ENCODE measurements at places on chromosomes 6 and 20.

DNA sequence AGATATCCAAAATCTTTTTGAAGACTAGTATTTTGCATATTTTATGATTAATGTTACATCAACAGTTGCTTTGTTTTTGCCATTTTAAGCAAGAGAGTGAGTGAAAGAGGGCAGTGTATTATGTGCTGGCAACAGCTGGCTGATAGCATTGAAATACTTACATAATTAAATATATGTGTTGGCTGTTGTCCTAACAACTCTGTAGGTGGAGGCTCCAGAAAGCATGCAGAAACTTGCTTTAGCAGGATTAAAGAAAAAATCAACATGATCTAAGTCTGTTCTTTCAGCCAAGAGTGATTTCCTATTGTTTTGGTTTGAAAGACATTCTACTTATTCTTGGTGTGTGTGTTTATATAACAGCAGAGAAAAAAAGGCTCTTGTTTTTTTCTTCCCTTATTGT, 127.5 kb downstream of the CDKAL1 start:
- no peak for DNase-seq

DNA sequence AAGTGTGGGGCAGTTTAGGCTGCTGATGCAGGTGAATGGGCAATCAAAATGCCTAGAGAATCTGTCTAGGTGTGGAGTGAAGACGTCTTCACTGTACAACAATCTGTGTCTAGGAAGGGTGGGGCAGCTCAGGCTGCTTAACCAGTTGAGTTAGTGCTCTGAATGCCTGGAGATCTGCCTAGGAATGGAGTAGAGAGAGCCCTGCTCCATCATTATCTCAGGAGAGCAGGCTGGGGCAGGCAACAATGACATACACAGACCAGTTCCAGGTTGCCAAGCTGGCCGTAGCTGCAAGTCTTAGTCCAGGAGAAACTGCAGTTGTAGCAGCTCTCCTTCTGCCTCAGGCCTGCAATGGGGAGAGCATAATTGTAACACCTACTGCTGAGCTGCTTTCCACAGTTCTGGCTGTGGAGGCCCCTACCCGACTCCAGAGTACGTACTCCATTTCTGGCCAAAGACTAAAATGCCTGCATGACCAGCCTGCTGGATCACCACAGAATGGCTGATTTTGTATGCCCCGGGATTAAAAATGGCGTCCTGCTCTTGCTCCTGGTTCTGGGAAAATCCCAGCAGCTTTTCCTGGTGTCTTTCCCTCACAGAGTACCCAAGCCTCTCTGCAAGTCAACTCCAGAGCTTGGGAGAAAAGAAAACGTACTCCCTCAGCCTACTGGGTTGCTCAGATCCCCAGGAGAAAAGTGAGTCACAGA, 545.4 kb downstream of the ADGRB3 start:
- DNase-seq: no peak

DNA sequence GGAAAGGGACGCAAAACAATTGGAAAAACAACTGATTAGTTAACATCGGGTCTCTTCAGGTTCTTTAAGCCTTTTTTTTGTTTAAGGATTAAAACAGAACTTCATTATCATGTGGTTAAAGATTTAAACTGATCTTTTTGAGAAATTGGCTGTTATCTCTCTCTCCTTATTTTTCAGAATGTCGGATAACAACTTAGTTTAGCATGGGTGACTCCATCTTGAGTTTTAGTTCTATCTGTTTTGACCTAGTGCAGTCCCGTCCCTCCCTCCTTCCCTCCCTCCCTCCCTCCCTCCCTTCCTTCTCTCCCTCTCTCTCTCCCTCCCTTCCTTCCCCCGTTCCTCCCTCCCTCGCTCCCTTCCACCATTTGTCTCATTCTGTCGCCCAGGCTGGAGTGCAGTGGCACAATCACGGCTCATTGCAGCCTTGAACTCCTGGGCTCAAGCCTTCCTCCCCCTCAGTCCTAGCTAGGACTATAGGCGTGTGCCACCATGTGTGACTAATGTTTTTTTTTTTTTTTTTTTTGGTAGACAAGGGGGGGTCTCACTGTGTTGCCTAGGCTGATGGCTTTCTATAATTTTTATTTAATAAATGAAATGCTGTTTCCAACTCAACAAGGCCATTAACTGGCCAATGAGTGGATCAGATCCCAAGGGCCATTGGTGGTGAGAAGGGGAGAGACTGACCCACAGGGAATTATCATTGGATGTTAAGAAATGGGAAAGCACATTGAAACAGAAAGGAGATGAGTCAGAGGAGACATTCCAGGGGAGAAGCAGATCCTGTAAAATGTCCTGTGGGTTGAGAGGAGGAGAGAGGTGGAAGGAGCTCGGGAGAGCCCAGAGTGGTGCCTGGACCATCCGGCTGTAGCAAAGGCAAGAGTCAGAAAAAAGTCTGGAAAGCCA, 13.6 kb downstream of the BAK1 start:
- no peak for DNase-seq

DNA sequence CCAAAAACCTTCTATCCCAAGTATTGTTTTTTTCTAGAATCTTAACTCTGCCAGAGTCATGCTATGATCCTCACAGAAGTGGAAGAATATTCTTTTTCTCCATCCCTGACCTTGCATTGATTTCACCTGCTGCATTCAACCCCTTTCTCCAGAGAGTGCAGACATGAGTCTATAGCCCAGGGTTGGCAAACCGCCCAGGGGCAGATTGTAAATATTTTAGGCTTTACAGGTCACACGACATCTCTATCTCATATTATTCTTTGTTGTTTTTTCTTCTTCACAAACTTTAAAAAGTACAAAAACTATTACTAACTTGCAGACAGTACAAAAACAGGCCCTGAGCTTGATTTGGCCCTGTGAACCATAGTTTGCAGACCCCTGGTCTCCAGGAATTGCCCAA, 112.1 kb upstream of the ASF1A start:
- DNase-seq: no peak

- no peak for DNase-seq
Measured at GRCh38 chr6:74431873-74432580, 736.0 kb downstream of the CD109 start.

DNA sequence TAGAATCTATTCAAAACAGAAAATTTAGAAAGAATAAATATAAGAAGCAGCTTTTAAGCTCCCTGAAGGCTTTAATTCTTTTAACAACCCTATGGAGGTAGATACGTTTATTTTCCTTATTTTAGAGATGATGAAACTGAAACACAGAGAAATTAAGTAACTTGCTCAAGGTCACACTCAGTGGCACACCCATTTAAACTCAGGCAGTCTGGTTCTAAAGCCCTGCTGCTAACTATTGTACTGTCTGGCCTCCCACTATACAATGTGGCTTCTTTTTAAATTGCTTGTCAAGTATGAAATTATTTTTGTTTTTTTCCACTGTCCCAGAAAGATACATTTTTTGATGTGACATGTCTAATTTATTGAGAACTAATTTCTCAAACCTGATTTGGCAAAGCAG, 55.7 kb downstream of the FAM217A start:
- no peak for DNase-seq

- no peak for DNase-seq
Measured at GRCh38 chr20:46375771-46376170, 30.6 kb downstream of the ELMO2 start.
